ENCODE measurements at places on chromosomes 3 and 15.

GRCh38 chr3:186124592-186124991 lies 15.7 kb upstream of the ETV5 start:
- DNase-seq: no peak

GRCh38 chr15:79399606-79400005 lies 32.5 kb upstream of the MINAR1 start:
- no peak for DNase-seq

- no peak for DNase-seq
Observed at GRCh38 chr15:89772932-89773583, 3.1 kb upstream of the MESP2 start.

GRCh38 chr3:69970827-69971226 lies 28.7 kb upstream of the SAMMSON start:
- no peak for DNase-seq

- DNase-seq: no peak
Observed at GRCh38 chr3:50355829-50356552, 3.3 kb downstream of the TMEM115 start.

DNA sequence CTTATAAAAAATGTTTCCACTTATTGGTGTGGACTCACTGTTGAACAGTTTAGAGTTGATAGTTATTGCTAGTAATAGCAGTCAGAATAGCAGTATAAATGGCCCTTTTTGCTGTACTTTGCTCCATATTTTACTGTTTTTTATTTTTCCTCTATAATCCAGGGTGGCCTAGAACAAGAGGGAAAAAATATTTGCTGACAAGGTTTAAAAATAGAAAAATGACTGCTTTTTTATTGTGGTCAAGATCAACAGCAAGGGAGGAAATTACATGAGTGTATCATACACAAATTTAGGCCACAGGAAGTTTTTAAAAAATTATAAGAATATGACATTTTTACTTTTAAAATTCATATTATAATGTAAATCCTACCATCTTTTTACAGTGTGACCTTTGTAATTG lies 269.1 kb downstream of the WDR72 start:
- DNase-seq: no peak

- no peak for DNase-seq
Observed at GRCh38 chr15:32746116-32746857, 28.5 kb downstream of the GREM1 start.

- no peak for DNase-seq
Observed at GRCh38 chr3:115322901-115323300, 175.8 kb upstream of the ZBTB20 start.

DNA sequence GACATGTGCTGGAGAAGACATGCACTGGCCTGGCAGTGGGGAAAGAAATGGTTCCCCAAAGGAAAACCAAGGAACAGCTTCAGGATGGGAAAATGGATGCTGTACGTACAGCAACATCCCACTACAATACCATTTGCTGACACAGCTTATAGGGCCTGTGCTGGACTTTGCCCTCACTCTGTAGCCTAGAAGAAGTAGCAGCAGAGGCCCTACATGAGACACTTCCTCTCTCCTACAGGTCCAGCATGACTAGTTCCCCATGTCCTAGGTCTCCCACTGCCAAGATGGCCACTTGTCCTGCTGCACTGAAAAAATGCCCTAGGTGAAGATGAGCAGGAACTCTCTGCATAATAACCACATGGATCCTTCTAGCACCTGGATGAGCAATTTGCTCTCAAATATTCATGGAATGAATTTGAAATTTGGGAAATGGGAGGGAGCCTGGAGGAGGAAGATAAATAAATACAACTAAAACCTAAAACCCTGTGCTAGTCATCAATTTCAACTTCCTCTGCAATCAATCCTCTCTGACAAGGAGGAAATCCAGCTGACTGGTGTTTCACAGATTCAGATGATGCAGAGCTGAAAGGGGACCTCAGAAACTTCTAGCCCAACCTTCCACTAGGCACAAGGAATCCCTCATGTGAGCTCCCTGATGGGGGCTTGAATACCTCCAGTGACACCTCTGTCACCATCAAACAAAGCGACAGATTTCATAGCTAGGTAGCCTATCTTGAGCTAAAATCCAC lies 514.3 kb upstream of the PPP2R3A start:
- no peak for DNase-seq

- no peak for DNase-seq
Observed at GRCh38 chr3:157585386-157585785, 82.2 kb upstream of the VEPH1 start.

- DNase-seq: no peak
Observed at GRCh38 chr3:129656659-129657247, 50.3 kb upstream of the PLXND1 start.

- no peak for DNase-seq
Observed at GRCh38 chr3:114451561-114452018, 157.8 kb downstream of the TIGIT start.

GRCh38 chr15:68674975-68675374 lies 96.2 kb downstream of the CORO2B start:
- no peak for DNase-seq

GRCh38 chr15:80502782-80503181 lies 98.6 kb downstream of the ARNT2 start:
- no peak for DNase-seq

DNA sequence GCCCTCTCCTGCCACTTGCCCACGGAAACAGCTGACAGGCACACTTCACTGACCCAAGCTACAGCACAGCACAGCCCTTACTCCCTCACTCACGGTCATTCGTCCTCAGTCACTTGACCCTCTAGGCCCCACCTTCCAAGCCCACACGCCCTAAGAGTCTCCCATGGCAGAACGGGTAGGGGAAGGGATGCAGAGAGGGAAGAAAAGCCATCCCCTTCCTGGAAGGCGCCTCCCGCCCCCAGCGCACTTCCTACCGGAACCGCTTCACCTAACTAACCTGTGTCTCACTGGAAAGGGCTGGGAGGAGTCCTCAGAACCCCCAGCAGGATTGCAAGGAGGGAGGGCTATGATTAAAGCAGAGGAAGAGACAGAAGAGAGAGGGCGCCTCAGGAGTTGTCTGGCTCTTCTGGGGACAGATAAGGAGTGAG lies 22.9 kb downstream of the EPHB3 start:
- DNase-seq: no peak

DNA sequence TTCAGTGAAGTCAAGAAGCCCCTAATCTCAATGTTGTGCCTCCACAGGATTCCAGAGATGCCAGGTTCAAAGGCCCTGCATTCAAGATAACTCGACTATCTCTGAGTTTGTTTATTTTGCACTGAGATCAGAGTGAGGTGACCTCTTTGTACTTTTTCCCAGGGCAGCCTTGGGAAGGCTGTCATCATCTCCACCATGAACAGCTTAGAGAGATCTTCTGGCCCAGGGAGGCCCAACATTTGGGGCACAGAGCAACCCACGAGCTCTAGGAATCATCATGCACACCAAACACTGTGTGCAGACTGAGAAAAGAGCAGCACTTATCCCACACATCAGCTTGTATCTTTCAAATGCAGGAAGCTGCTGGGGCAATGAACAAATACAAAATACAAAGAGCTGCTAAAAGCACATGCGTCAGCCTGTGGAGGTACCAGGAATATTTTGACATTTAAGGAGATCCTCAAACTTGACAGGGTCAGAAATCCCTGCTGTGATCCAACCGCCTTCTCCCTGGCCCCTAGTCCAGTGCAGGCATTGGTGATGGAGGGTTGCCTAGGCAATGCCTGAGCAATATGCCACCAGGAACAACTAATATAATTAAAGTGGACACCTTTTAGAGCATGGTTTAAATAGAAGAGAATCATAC lies 33.6 kb downstream of the TRIM42 start:
- no peak for DNase-seq

- DNase-seq: no peak
Observed at GRCh38 chr15:22974745-22975144, 5.4 kb downstream of the CYFIP1 start.

DNA sequence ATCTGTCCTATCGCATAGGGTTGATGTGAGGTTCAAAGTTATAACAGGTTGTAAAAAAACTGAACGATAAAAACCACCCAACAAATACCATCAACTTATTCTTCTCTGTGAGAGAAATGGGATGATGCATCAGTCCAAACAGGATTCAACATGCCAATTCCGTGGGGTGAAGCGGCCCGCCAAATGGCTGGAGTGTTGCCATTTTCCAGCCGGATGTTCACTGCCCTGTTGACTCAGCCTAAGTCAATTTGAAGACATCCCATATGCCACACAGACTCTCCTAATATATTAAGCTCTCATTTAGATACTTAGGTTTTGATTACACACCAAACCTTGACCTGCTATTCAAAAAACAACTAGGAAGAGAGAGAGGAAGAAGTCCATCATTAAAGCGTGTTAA lies 311.1 kb downstream of the VPS13C start:
- DNase-seq: no peak

- no peak for DNase-seq
Observed at GRCh38 chr3:179174316-179174715, 26.2 kb downstream of the PIK3CA start.

DNA sequence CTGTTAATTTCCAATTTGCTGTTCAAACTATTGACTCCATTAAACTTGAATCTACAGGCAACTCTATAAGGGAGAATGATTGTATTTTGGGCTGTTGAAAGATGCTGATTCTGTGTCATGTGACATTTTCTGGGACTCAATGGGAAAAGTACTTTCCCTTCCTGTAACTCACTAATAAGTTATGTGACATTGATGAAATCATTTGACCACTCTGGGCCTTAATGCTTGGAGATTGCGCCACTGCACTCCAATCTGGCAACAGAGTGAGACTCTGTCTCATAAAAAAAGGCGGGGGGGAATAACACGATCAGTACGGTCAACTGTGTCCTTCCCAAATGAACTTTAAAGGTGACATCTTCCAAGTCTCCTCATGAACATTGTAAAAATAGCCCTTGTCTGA lies 215.2 kb upstream of the SGO1 start:
- no peak for DNase-seq

- DNase-seq: no peak
Observed at GRCh38 chr15:68787609-68788263, 33.0 kb downstream of the ANP32A start.

DNA sequence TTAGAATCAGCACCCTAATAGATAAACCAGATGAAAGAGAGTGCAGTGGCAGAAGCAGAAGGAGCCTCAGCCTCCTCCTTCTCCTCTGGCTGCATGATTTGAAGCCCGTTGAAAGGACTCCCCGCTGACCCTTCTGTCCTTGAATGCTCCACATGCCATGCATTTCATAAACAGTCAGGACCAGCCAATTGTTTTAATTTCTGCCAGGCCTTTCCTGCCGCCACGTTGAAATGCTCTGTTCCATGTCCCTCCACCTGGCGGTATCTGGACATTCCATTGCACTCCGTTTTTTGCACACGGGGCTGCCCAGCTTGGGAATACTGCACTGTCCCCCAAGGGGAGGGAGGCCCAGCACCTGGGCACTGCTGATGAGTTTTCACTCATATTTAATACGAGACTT lies 35.2 kb upstream of the GLCE start:
- DNase-seq: no peak

- DNase-seq: no peak
Observed at GRCh38 chr3:166560253-166560652, 723.0 kb upstream of the BCHE start.

GRCh38 chr15:69232144-69232543 lies 66.6 kb upstream of the PAQR5 start:
- no peak for DNase-seq

GRCh38 chr3:187669675-187670504 lies at the start of gene SST:
Gene SST (minus strand): TSS chr3:187670394. CDS start chr3:187670291, 103 bp downstream.
- DNase-seq: no peak

DNA sequence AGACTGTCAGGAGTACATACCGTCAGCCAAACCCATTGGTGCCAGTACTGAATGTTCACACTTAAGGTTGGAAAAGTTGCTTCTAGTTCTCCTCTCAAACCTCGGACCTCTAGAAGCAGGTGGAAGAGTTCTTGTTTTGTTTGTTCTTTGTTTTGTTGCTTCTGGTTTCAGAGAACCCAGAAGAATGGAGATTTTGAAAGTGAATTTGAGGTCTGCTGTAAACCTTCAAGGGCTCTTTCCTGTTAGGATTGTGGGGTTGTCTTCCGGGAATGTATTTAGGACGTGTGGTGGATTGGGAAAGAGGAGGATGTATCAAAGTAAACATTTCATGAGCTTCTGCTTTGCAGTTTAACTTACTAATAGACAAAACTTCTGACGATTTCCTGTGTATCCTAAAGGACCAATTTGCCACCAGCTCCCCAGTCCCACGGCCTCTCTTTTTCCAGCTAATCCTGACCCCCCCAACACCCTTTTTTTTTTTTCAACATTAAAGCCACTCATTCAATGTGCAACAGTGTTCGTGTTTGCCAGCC lies 50.3 kb downstream of the FILIP1L start:
- no peak for DNase-seq

DNA sequence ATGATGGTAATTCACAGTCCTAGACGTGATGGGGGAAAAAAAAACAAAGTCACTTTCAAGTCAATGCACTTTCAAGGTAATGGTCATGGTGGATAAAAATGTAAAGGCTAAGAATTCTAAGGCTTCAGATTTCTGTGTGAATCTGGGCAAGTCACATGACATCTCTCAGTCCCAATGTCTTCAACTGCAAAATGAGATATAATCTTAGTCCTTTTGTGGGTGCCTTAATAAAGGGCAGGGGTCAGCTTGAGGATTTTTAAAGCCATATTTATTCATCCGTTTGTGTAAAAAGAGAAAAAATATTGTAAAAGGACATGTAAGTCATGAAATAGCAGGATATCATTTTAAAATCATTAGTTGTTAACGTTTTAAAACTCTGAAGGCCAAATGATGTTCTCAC lies 83.5 kb downstream of the ADAMTS9 start:
- no peak for DNase-seq

- DNase-seq: no peak
Observed at GRCh38 chr3:194685718-194686413, at the start of gene FAM43A. Gene FAM43A (plus strand): TSS chr3:194685883. CDS start chr3:194686827, 944 bp downstream.

DNA sequence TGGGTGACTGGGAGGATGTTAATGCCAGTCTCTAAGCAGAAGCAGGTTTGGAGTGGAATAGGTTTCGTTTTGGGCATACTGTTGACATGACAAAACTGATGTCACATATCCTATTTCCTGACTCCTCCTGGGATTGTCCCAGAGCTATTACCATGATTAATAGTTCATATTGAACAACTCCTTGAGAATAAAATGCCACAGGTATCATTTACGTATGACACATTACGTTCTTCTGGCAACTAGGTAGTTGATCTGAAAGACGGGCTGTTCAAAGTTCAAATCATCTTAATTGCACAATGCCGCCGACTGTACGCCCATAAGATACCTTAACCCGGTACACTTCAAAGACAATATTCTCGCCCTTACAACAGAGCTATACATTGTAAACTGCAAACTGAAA lies 1.4 kb upstream of the RAB5A start:
- no peak for DNase-seq

- no peak for DNase-seq
Observed at GRCh38 chr3:171967137-171967783, 72.1 kb upstream of the FNDC3B start.

DNA sequence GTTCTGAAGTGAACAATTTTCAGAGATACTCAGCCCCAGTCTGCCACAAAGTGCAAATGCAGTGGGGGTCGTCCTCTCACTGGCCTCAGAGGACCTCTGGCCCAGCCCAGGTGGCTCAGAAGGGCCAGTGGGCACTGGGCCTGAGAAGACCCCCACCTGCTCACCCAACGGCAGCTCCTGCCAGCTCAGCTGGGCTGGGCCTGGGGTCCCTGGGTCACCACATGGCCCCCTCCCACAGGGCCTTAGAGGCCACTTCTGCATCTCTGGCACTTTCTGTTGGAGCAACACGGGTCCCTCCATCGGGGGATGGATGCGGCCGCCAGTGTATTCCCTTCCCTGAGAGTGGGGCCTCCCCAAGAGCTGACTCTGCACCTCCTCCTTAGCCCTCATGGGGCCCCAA lies 262.7 kb upstream of the KCNH8 start:
- no peak for DNase-seq
